Cerebellum (tissue), 4 donors: ENCODE measurements at places on chromosomes 2 and 18.
A peak's percentile ranks its signal among the peaks of the same experiment; 100 is the strongest.

GRCh38 chr2:117058366-117058765 is 756.1 kb upstream of the DDX18 start:
- no peak for DNase-seq

- no peak for DNase-seq
Measured at GRCh38 chr2:237921967-237922492, 44.8 kb upstream of the UBE2F start.

- DNase-seq: no peak
Measured at GRCh38 chr2:45121236-45121927, 112.1 kb upstream of the SIX2 start.

- no peak for DNase-seq
Measured at GRCh38 chr2:231355508-231356465, 39.7 kb upstream of the B3GNT7 start.

- no peak for DNase-seq
Measured at GRCh38 chr2:23767876-23768621, 158.9 kb downstream of the ATAD2B start.

GRCh38 chr2:29921560-29921915 is at the start of gene ALK:
Gene ALK, minus strand, starts transcription at chr2:29921586. Its CDS starts 927 bp downstream, at chr2:29920659.
- peak; percentile 91 for DNase-seq

DNA sequence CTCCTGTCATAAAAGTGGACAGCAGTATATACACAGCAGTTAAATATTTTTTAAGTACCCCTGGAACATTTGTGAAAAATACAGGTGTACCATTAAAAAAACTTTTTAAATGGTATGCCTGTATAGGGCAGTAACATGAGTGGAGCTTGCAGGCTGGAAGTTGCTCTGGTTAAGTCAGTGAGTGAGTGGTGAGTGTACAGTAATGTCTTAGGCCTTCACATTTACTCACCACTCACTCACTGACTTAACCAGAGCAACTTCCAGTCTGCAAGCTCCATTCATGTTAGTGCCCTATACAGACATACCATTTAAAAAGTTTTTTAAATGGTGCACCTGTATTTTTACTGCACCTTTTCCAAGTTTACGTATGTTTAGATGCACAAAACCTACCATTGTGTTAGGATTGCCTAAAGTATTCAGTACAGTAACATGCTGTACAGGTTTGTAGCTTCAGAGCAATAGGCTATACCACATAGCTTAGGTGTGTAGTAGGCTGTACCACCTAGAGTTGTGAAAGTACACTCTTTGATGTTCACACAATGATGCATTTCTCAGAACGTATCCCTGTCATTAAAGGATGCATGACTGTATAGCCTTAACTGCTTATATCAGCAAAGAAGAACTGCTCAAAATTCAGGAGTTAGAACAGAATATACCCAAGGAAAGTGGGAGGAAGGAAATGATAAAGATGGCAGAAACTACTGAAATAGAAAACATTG is 112.6 kb downstream of the EHBP1 start:
- no peak for DNase-seq

- no peak for DNase-seq
Measured at GRCh38 chr18:39019989-39020388, 1454.4 kb upstream of the CELF4 start.

DNA sequence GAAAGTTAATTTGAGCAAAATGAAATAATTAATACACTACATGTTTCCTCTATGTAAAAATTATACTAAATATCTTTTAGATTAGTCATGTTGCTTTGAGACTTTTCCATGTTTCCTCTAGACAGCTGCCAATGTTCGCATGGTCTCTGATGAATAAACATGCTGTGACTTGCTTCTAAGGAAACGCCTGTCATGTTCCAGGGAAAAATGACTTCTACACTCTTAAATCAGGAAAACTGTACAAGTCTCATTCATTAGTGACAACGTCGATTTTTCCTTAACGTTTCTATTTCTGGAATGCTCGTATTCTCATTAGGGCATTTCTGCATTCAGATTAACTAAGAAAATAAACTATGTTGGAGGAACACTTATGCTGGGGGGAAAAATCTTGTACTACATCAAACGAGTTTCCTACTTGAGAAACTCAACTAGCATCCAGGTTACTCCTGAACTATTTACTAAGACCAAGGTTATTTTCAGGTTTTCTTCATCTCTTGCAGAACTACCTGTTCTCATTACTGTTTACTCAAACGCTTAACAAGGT is 1.6 kb downstream of the COBLL1 start:
- no peak for DNase-seq

DNA sequence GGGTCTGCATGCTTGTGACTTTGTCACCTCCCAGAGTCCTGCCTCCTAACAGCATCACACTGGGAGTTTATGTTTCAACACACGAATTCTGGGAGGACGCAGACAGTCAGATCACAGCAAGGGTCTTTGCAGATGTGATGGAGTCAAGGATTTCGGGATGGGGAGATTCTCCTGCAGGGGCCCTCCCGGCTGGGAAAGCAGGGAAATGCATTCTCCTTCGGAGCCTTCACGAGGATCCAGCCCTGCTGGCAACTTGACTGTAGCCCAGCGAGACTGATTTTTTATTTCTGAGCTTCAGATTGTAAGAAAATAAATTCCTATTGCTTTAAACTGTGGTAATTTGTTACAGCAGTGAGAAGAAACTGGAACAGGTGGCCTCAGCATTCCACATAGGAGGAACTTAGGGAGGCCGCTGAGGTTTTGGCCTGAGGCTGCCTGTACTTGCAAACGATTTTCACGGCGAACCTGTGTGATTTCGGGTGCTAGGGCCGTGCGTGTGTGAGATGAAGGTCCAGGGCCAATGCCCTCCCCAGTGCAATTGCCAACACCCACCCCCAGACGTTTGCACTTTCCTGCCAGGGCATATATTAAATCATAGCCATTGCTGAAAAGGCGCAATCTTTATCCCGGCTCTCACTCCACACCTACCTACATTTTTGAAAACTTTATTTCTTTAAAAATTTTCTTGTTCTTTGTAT is 79.8 kb downstream of the ASB1 start:
- no peak for DNase-seq

GRCh38 chr2:171522052-171522787 is at the start of gene CYBRD1:
Gene CYBRD1, plus strand, starts transcription at chr2:171522474. Its CDS starts 72 bp downstream, at chr2:171522546.
- DNase-seq: peak; percentile 17

DNA sequence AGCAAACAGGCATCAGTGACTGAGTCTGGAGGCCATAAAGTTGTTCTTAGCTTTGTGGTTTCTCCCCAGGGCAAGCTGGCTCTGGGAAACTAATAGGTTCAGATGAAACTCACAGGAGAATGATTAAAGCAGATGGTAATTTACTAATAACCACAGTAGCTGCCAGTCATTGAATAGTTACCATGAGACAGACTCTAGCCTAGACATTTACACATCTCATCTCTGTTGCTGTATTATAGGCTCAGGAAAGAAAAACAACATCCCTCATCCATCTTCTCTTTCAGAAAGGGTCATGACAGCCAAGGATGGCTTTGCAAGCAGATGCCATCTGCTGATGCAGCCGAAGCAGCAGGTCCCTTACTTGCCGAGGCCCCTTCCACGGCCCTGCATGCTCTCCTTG is 314.0 kb upstream of the ID2 start:
- no peak for DNase-seq

GRCh38 chr2:89784960-89785359 is 1093.5 kb downstream of the RPIA start:
- no peak for DNase-seq

DNA sequence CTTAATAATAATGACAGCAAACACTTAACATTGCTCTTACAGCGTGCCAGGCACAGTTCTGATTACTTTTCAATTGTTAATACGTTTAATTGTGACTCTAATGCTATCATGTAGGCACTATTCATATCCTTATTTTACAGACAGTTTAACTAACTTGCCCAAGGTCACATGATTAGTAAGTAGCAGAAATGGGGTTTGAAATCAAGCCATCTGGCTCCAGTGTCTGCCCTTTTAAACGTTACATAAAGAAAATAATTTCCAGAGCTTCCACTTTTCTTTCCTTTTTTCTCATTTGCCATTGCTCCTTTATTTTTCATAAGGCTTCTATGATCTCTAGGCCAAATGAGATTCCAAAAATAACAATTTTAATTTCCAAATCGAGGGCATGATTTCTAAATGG is 50.6 kb upstream of the IKZF2 start:
- DNase-seq: no peak

DNA sequence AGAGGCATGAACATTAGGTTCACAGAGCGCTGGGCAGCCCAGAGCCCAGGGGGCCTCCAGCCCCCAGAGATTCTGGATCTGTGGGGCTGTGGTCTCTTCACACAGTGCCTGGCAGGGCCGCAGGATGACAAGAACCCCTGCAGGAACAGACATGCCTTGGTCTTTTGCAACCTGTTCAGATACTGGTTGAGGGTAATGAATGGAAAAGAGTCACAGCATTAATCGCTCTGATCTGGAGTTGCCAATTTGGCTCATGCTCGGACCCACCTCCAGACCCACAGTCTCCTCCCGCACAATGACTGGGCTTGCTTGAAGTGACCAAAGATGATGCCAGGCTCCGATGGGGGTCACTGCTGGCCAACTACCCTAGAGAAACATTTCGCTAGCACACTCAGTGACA is 229.4 kb upstream of the SMAD2 start:
- no peak for DNase-seq

GRCh38 chr2:215790523-215791421 is 222.6 kb downstream of the MREG start:
- DNase-seq: no peak
